ENCODE measurements at places on chromosomes 7 and 10. TPM values are rescaled to one million over a fixed set of nuclear protein-coding genes. Genes with fewer than 3 reads are reported as not detected.

GRCh38 chr10:72720814-72721660 lies 29.1 kb downstream of the MCU start:
- no peak for DNase-seq

GRCh38 chr7:120825576-120825975 lies 32.4 kb downstream of the TSPAN12 start:
- DNase-seq = no peak

DNA sequence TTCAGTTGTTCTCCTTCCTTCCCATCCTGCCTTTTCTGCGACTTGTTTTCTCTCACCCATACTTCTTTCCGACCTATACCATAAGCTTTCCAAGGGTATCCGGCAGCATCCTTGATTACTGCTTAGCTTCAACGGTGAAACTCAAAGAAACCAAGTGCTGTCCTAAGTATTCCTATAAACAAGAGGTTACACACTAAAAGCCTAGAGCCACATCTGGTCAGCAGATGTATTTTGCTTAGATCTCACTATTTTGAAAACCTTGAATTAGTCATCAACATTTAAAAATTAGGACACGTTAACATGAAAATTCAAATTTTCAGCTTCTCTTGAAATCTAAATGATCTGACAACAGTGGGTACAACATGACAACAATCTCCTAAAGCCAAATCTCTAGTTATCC lies 20.0 kb downstream of the ARHGAP21 start:
- DNase-seq = no peak

DNA sequence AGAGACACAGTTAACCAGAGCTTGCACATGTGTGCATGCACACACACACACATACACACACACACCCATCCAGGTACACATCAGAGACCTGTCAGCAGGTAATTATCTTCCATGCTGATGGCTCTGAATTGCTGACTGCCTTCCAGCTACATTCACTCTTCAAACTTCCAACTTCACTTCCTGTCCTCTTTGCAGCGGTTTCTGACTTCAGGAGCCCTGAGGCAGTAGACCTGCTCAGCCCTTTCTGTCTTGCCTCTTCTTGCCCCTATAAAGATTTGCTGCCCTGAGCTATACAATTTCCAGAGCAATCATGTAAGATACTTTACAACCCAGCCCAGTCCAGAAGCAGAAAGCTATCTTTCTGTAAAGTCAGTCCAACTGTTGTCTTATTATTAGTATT lies 310.2 kb downstream of the FGFR2 start:
- DNase-seq = no peak

GRCh38 chr7:8211725-8212096 lies 50.3 kb downstream of the ICA1 start:
- DNase-seq = peak; percentile 64

GRCh38 chr7:17041324-17041723 lies 159.5 kb upstream of the AGR3 start:
- DNase-seq = no peak

The GJD4 gene
- not detected for total RNA-seq

All from right lobe of liver (tissue), 6 donors.